ENCODE measurements at places on chromosomes 12 and 14. TPM values are rescaled to one million over a fixed set of nuclear protein-coding genes. Genes with fewer than 3 reads are reported as not detected.
A peak's percentile ranks its signal among the peaks of the same experiment; 100 is the strongest.

DNA sequence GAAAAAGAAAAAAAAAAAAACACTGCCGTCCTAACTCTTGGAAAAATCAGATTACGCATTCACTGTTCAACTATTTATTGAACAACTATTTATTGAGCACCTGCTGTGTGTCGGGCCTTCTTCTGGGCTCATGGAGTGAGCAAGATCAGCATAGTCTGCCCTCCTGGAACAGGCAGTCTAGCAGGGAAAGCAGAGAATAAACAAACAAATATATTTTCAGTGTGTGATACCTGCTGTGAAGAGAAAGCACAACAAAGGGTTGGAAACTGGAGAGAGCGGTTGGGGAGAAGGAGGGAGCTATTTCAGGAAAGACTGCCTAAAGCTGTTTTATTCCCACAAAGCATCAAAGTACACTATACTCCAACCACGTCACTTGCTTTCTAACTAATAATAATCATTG lies 10.8 kb downstream of the PROX2 start:
- DNase-seq = no peak
- H3K4me3 ChIP-seq = no peak overlapping the region
- no peaks in the 10 kb centered on the region for H3K27me3 ChIP-seq

- H3K36me3 ChIP-seq = peaks cover 24% of the 10 kb centered on the region
- no peaks in the 10 kb centered on the region for H3K4me1 ChIP-seq
- H3K27ac ChIP-seq = no peak overlapping the region
- no peak overlapping the region for H3K4me3 ChIP-seq
Measured at GRCh38 chr12:131938082-131938481, 9.0 kb downstream of the PUS1 start.

- H3K4me3 ChIP-seq = no peak overlapping the region
- no peak for DNase-seq
- H3K27ac ChIP-seq = no peak overlapping the region
- peaks cover 21% of the 10 kb centered on the region for H3K27me3 ChIP-seq
- H3K4me1 ChIP-seq = no peaks in the 10 kb centered on the region
Measured at GRCh38 chr12:16605642-16606116, 283 bp downstream of the LMO3 start.

GRCh38 chr12:29970501-29970900 lies 186.8 kb upstream of the TMTC1 start:
- no peaks in the 10 kb centered on the region for H3K4me1 ChIP-seq
- no peaks in the 10 kb centered on the region for H3K27me3 ChIP-seq
- H3K36me3 ChIP-seq = no peaks in the 10 kb centered on the region
- no peak for DNase-seq

GRCh38 chr14:89678768-89679167 lies 261.7 kb upstream of the FOXN3 start:
- no peaks in the 10 kb centered on the region for H3K27me3 ChIP-seq
- peaks cover 33% of the 10 kb centered on the region for H3K4me1 ChIP-seq
- no peak overlapping the region for H3K27ac ChIP-seq
- no peak overlapping the region for H3K4me3 ChIP-seq
- DNase-seq = no peak

GRCh38 chr14:55579724-55580469 lies at the start of gene KTN1:
TSS of gene KTN1 (plus strand) at chr14:55580207. CDS start at chr14:55612049, 31,842 bp downstream.
- peak within 1 kb of the TSS; percentile 74 for H3K4me3 ChIP-seq
- no peaks in the 10 kb centered on the region for H3K36me3 ChIP-seq
- peaks cover 22% of the 10 kb centered on the region for H3K4me1 ChIP-seq

DNA sequence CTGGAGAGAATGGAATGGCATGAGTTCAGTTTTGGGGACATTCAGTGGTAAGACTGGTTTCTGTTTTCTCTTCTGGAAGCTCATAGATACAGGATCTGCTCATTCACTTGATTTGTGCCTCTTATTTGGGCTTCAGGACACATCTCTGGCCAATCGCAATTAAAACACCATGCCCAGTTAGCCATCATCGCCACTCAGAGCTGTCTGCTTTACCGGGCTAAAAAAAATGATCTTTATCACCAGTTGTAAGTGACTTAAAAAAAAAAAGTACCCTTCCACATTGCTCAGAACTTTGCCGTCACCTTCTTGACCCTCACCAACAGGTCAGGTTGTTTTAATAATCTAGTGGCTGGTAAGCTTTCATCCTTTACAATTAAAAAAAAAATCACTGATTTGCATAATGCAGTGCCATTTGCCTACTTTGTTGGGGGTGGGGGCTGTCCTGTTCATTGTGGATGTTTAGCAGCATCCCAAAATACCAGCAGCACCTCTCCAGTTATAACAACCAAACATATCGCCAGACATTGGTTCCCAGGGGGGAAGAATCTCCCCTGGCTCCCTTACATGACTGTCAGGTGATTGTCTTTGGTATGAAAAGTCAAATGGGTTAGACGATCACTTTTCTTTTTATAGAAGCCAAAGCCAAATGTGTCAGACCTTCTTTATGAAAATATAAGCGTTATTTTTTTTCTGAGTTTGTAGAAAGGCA lies 150.1 kb downstream of the PRKCH start:
- H3K4me3 ChIP-seq = peak overlapping the region; percentile 29
- H3K36me3 ChIP-seq = no peaks in the 10 kb centered on the region
- no peak for DNase-seq

- H3K4me3 ChIP-seq = no peak overlapping the region
- H3K4me1 ChIP-seq = no peaks in the 10 kb centered on the region
- H3K27me3 ChIP-seq = peaks cover 9% of the 10 kb centered on the region
- no peak for DNase-seq
Measured at GRCh38 chr14:94638961-94639817, 27.0 kb downstream of the SERPINA3 start.

DNA sequence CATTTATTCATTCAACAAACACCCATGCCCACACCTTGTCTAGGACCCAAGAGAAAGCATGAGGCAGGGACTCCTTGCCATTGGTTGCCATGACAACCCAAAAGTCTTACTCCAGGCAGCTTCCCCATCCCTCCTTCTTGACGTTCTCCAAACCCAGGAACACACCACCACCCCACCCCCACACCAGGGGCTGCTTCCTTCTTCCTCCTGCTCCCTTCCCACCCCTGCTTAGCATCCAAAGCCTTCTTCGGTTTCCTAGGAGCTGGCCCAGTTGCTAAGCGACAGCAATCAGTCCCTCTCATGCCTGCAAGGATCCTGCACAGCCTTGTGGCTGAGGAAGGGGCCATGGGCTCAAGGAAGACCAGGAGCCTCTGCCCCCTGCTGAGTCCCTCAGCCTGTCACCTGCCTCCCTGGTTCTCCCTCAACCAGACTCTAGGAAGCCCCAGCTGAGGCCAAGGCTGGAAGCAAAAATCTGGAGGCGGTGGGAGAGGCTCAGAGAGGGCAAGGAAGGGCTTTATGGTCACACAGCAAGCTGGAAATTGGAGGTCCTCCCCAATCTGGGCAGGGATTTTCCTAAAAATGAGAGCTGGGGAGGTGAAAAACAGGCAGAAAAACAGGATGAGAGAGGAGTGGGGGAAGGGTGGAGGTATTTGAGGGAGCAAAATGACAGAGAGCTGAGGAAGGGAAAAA lies 15.4 kb downstream of the RASAL1 start:
- no peaks in the 10 kb centered on the region for H3K4me1 ChIP-seq
- DNase-seq = no peak
- no peak overlapping the region for H3K4me3 ChIP-seq
- H3K27me3 ChIP-seq = peaks cover 17% of the 10 kb centered on the region
- H3K27ac ChIP-seq = no peak overlapping the region

MYH6 gene
- total RNA-seq = not detected

DNA sequence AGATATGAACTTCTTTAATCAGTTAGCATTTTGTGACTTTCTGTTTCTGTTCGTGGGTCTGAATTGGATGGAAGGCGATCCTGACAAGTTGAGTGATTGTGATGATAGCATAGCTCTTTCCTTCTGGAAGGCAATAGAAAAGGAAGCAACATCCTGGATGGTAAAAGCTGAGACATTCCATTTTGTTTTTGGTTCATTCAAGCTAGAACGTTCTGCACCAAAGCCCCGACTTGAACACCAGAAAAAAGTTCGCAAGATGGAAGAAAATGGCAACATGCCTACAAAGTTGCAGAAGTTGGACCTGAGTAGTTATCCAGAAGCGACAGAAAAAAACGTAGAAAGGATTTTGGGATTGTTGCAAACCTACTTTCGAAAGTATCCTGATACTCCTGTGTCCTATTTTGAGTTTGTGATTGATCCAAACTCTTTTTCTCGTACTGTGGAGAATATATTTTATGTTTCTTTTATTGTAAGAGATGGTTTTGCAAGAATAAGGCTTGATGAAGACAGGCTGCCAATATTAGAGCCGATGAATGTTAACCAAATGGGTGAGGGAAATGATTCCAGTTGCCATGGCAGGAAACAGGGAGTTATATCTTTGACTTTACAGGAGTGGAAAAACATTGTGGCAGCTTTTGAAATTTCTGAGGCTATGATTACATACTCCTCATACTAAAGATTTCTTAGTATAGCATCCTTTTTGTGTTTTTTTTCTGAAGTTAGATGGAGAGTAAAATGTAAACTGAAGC lies 896 bp downstream of the EID3 start:
- peaks cover 17% of the 10 kb centered on the region for H3K4me1 ChIP-seq
- H3K36me3 ChIP-seq = no peaks in the 10 kb centered on the region
- DNase-seq = no peak
- no peaks in the 10 kb centered on the region for H3K27me3 ChIP-seq

DNA sequence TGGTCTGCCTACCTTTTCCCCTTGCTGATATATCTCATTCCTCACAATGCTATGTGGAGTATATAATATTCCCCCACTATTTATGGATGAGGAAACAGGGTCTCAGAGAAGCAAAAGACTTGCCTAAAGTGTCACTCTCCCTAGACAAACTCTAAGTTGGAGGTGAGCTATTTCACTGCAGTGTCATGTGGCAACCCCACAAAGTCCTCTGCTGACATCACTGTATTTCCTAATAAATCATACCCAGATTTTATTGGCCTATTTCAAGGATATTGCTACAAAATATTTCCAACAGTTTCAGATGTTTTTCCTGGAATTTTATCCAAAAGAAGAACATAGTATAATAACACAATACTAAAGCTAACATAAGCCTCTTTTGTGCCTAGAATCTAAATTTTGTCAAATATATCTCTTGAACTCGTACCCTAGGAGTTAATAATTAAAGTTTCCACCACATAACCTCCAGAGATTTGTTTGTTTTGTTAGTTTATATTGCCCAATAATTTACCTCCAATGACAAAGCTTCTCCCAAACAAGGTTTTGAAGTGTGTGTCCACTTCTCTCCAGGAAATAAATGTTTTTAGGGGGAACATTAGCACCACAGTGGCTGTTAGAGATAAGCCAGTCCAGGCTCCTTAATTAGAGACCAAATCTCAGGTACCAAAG lies 215.1 kb downstream of the ASCL1 start:
- no peaks in the 10 kb centered on the region for H3K36me3 ChIP-seq
- no peaks in the 10 kb centered on the region for H3K4me1 ChIP-seq
- H3K27ac ChIP-seq = no peak overlapping the region
- no peaks in the 10 kb centered on the region for H3K27me3 ChIP-seq
- H3K4me3 ChIP-seq = no peak overlapping the region

GRCh38 chr12:124238886-124239285 lies 56.0 kb upstream of the RFLNA start:
- no peak for DNase-seq
- no peak overlapping the region for H3K4me3 ChIP-seq
- H3K36me3 ChIP-seq = no peaks in the 10 kb centered on the region
- no peaks in the 10 kb centered on the region for H3K4me1 ChIP-seq
- H3K27me3 ChIP-seq = peaks cover 8% of the 10 kb centered on the region
- no peak overlapping the region for H3K27ac ChIP-seq

DNA sequence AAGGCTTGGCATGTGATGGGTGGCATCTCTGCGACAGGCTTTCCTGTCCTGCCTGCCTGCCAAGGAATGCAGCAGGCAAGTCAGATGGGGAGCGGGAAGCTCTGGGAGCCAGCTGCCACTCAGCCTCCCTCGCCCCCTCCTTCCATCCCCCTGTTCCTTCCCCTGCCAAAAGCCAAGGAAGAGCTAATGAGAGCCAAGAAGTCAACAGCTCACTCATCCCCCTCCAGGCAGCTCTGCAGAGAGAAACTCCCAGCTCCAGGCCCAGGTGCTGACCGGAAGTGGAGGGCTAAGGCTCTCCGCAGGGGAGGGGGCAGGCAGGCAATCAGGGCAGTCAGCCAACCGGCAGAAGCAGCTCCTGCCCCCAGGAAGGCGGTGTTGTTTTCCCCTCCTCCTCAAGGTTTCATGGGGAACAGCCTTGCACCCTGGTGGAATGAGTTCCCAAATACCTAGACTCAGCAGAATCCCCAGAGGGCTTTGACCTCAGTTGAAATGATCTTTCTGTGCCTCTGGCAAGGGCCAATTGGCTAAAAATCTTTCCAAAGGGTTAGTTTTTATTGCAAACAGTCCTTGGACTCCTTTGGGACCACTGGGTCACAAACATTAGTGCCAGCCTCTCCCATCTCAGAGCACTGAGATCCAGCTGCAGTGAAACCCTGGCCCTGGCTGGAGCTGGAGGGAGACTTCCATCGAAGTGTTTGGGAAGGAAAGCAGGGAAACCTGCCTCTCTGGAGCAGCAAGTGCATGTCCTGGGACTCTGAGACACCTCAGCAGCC lies 349.1 kb downstream of the DPF3 start:
- H3K4me3 ChIP-seq = no peak overlapping the region
- H3K4me1 ChIP-seq = no peaks in the 10 kb centered on the region
- no peak overlapping the region for H3K27ac ChIP-seq
- DNase-seq = no peak

DNA sequence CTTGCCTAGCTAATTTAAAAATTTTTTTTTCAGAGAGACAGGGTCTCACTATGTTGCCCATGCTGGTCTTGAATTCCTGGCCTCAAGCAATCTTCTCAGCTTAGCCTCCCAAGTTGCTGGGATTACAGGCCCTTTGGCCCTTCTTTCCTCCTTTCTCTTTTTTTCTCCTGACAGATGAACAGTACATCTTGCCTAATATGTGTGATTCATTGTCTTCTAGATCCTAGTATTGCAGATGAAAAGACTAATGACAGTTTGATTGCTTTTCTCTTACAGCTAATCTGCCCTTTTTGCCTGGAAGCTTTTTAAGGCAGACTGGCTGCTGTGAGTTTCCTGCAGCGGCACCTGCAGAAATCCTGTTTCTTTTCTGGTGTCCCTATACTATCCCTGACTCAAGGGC lies 12.0 kb downstream of the DEPDC4 start:
- H3K27ac ChIP-seq = no peak overlapping the region
- no peak overlapping the region for H3K4me3 ChIP-seq
- H3K27me3 ChIP-seq = no peaks in the 10 kb centered on the region
- no peak for DNase-seq
- H3K4me1 ChIP-seq = no peaks in the 10 kb centered on the region

ENDOU gene
- total RNA-seq = not detected

- H3K4me3 ChIP-seq = no peak overlapping the region
- H3K36me3 ChIP-seq = no peaks in the 10 kb centered on the region
- no peaks in the 10 kb centered on the region for H3K4me1 ChIP-seq
- H3K27ac ChIP-seq = no peak overlapping the region
Measured at GRCh38 chr14:58540749-58541632, 96.8 kb upstream of the DACT1 start.

PROX2 gene
- not detected for total RNA-seq

GRCh38 chr14:90062127-90062794 lies 467 bp downstream of the KCNK13 start:
- peaks cover 22% of the 10 kb centered on the region for H3K4me1 ChIP-seq
- no peak for DNase-seq
- H3K27ac ChIP-seq = no peak overlapping the region
- H3K27me3 ChIP-seq = peaks cover 8% of the 10 kb centered on the region

All from T-cell (primary cell).